Activated CD8-positive, alpha-beta T cell treated with anti-CD3 and anti-CD28 coated beads for 36 hours (primary cell): ENCODE measurements at places on chromosomes 11 and 22. TPM values are rescaled to one million over a fixed set of nuclear protein-coding genes. Genes with fewer than 3 reads are reported as not detected.

GRCh38 chr22:29309332-29310064 is 3.0 kb downstream of the GAS2L1 start:
- no peak for DNase-seq
- peaks cover 45% of the 10 kb centered on the region for H3K27me3 ChIP-seq
- no peaks in the 10 kb centered on the region for H3K36me3 ChIP-seq
- H3K4me3 ChIP-seq, result no peak overlapping the region
- peaks cover 46% of the 10 kb centered on the region for H3K4me1 ChIP-seq
- H3K27ac ChIP-seq, result no peak overlapping the region

Gene PATE4
- total RNA-seq, result not detected

DNA sequence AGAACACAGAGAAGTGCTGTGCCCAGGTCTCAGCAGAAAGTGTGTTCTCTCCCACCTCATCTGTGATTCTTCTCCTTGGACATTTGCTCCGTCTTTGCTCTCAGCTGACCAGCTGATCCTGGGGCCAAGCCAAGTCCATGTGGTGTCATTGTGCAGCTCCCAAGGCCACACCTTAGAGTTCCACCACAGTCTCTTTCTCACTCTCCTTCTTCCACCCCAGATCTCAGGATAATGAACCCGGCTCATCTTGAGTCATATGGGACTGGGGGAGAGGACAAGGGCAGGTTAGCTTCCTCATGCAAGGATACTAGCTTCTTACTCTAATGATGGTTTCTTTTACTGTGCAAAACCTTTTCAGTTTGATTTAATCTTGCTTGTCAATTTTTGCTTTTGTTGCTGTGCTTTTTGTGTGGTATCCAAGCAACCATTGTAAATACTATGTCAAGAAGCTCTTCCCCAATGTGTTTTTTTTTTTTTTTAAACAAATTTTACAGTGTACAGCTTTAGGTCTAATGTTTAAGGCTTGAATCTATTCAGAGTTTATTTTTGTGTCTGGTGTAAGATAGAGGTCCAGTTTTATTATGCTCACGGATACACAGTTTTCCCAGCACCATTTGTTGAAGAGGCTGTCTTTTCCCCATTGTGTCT is 75.0 kb upstream of the OR4B1 start:
- H3K4me1 ChIP-seq, result no peaks in the 10 kb centered on the region
- no peak overlapping the region for H3K4me3 ChIP-seq
- peaks cover 30% of the 10 kb centered on the region for H3K36me3 ChIP-seq
- DNase-seq, result no peak
- H3K27me3 ChIP-seq, result no peaks in the 10 kb centered on the region
- no peak overlapping the region for H3K27ac ChIP-seq

Gene SELENOM
- total RNA-seq, result 5.8 TPM

GRCh38 chr11:17786824-17787525 is 52.4 kb downstream of the KCNC1 start:
- H3K27me3 ChIP-seq, result no peaks in the 10 kb centered on the region
- H3K4me1 ChIP-seq, result no peaks in the 10 kb centered on the region
- peaks cover 4% of the 10 kb centered on the region for H3K36me3 ChIP-seq
- no peak for DNase-seq
- no peak overlapping the region for H3K27ac ChIP-seq

Gene SLC6A5
- total RNA-seq, result not detected

DNA sequence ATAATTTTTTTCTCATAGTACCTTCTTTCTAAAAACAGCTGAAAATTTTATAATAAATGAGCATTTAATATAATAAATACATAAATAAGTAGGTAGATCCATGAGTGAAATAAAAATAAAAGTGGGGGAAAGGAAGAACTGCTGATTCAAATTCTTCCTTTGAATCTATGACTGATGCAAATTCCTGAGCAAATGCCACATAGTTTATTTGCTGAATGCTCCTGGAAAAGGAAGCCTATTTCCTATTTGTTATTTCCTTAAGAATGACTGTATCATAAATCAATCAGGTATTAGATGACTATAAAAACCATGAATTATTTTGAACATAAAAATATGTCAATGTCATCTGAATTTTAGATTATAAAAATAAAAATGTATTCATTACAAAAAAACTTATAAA is 16.6 kb downstream of the BTBD10 start:
- DNase-seq, result no peak
- no peaks in the 10 kb centered on the region for H3K27me3 ChIP-seq
- no peak overlapping the region for H3K27ac ChIP-seq
- peaks cover 15% of the 10 kb centered on the region for H3K36me3 ChIP-seq
- H3K4me3 ChIP-seq, result no peak overlapping the region

DNA sequence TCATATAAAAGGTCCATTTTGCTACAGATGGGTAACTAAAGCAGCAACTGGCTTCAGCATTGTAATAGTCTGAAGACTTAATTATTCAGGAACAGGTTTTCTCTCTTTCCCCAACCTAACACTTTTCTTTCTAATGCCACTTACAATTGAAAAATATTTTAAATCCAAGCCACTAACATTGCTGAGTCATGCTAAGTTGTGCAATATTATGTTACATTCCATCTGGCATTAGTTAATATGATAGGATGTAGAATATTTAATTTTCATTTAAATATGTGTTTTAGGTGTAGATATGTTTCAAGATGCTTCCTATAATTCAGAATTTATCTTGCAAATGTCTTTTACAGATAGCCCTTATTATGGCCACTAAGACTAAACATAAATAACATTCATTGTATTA is 98.6 kb downstream of the KIF18A start:
- DNase-seq, result no peak
- H3K36me3 ChIP-seq, result no peaks in the 10 kb centered on the region
- no peaks in the 10 kb centered on the region for H3K4me1 ChIP-seq
- H3K4me3 ChIP-seq, result no peak overlapping the region
- H3K27ac ChIP-seq, result no peak overlapping the region
- no peaks in the 10 kb centered on the region for H3K27me3 ChIP-seq

Gene KLHL35
- total RNA-seq, result 0.16 TPM

Gene GDPD4
- not detected for total RNA-seq

- H3K36me3 ChIP-seq, result peaks cover 22% of the 10 kb centered on the region
- DNase-seq, result peak; percentile 35
- H3K27me3 ChIP-seq, result no peaks in the 10 kb centered on the region
- no peak overlapping the region for H3K27ac ChIP-seq
- peak overlapping the region; percentile 89 for H3K4me3 ChIP-seq
- peaks cover 39% of the 10 kb centered on the region for H3K4me1 ChIP-seq
These were observed 2.8 kb downstream of the PDXP start for GRCh38 chr22:37661160-37661924.

DNA sequence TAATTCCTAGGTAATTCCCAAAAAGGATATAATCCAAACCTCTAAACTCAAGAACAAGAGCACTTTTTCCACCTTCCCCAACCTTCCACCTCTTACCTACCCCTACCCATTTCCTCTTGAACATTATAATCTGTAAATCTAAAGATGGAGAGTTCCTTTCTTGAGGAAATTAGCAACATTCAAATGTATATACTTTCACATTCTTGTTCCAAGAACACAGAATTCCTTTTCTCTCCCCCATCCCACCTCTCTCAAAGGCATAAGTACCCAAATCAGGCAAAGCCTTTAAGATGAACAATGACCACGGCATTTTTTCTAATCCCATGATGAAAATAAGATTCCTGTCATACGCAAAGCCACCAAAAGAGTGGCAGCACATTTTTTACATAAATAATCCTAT is 18.3 kb downstream of the RRAS2 start:
- peak overlapping the region; percentile 31 for H3K27ac ChIP-seq
- DNase-seq, result no peak

DNA sequence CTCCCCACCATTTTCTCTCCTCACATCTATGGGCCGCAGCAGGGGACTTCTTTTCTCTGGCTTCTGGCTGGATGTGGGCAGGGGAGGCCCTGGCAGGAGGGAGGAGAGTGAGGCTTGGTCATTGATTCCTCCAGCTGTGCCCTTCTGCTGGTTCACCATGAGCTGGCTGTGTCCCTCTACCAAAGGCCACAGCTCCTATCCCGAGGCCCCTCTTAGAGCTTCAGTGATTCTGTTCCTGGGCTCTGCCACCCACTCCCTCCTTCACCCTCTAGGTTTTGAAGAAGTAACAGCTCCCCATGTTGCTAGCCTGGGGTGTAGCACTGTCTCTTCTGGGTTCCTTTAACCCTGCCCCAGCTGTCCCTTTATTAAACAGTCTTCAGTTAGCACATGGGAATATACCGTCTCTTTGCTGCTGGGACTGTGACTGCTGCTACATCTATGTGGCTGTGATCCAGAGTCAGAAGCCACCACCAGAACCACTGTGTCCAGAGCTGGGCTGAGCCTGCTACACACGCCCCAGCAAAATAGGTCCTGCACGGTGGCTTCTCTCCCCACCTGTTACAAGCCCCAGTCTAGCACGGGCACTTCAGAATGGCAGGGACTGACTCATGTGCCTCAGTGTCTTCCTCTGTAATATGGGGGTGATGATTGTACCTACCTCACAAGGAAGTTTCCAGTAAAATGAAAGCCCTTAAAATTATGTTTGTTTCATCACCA is 578 bp upstream of the PARVG start:
- peak overlapping the region; percentile 94 for H3K4me3 ChIP-seq
- peak; percentile 21 for DNase-seq
- H3K36me3 ChIP-seq, result peaks cover 19% of the 10 kb centered on the region
- H3K27ac ChIP-seq, result peak overlapping the region; percentile 98
- H3K27me3 ChIP-seq, result no peaks in the 10 kb centered on the region
- H3K4me1 ChIP-seq, result peaks cover 26% of the 10 kb centered on the region

- no peak overlapping the region for H3K27ac ChIP-seq
- H3K36me3 ChIP-seq, result peaks cover 2% of the 10 kb centered on the region
- no peak overlapping the region for H3K4me3 ChIP-seq
These were observed 180.7 kb downstream of the MPPED1 start for GRCh38 chr22:43592476-43592875.

GRCh38 chr11:13965337-13965736 is 2.8 kb downstream of the SPON1 start:
- H3K4me1 ChIP-seq, result peaks cover 16% of the 10 kb centered on the region
- no peaks in the 10 kb centered on the region for H3K36me3 ChIP-seq

- peaks cover 23% of the 10 kb centered on the region for H3K4me1 ChIP-seq
- peaks cover 2% of the 10 kb centered on the region for H3K36me3 ChIP-seq
- H3K27me3 ChIP-seq, result no peaks in the 10 kb centered on the region
- no peak overlapping the region for H3K27ac ChIP-seq
- DNase-seq, result no peak
These were observed 774.3 kb downstream of the FAM181B start for GRCh38 chr11:81959341-81959740.

- no peaks in the 10 kb centered on the region for H3K36me3 ChIP-seq
- no peak for DNase-seq
- H3K27ac ChIP-seq, result no peak overlapping the region
- no peaks in the 10 kb centered on the region for H3K27me3 ChIP-seq
- no peaks in the 10 kb centered on the region for H3K4me1 ChIP-seq
- H3K4me3 ChIP-seq, result no peak overlapping the region
These were observed 223.5 kb upstream of the NTM start for GRCh38 chr11:131146827-131147490.

GRCh38 chr11:114089748-114090147 is 30.2 kb downstream of the ZBTB16 start:
- H3K4me3 ChIP-seq, result no peak overlapping the region
- H3K4me1 ChIP-seq, result peaks cover 14% of the 10 kb centered on the region
- DNase-seq, result no peak
- no peak overlapping the region for H3K27ac ChIP-seq

DNA sequence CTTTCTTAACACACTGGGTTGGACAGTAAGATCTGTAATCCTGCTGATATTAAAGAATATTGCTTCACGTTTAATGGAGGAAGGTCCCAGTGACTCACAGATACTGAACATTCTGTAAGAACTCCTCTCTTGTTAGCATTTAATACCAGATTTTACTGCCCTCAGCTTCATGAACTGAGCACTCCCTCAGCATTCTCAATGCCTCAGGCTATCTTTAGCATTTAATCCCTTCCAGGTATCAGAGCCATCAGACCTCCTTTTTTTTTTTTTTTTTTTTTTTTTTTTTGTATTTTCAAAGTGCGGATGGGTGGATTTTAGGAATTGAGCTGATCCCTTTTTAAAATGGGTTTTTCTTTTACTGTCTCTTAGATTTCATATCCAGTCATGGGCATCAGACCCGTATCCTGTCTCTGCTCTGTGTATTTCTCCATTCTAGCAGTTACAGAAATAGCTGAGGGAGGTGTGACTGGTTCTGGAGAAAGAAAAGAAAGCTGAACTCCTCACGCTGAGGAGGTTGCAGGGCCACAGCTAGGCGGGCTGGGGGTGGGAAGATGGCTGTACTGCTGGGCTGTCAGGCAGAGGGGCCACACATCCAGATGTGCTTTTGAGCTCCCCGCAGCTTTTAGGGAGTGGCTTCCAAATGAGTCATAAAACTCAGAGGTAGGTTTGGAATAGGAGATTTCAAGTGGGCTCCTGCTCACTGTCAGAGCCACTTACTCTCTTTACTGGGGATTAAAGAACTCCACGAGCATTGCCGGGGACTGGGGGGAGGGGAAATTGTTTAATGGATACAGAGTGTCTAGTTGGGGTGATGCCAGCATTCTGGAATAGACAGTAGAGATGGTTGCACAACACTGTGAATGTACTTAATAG is 97.0 kb downstream of the SYT9 start:
- no peak overlapping the region for H3K27ac ChIP-seq
- H3K27me3 ChIP-seq, result peaks cover 8% of the 10 kb centered on the region
- DNase-seq, result no peak

- H3K4me1 ChIP-seq, result no peaks in the 10 kb centered on the region
- H3K36me3 ChIP-seq, result no peaks in the 10 kb centered on the region
- no peak overlapping the region for H3K27ac ChIP-seq
- no peak for DNase-seq
- H3K27me3 ChIP-seq, result no peaks in the 10 kb centered on the region
These were observed 606.7 kb upstream of the LRRC4C start for GRCh38 chr11:42066113-42066512.

DNA sequence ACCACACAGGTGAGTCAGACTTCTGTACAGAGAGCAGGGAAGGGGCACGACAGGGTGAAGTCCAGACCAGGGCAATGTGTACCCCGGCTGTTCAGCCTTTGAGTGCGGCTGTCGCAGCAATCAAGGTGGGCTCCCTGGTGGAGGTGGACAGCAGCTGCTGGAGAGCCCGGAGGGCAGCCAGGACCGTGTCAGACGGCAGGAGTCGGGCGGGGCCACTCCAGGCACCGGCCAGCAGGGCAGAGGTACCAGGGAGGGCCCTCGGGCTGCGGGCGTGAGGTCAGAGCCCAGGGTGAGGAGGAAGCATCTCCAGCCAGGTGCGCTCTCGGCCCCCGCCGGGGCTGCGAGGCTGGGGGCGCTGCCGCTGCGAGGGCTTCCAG is 802 bp upstream of the PIM3 start:
- H3K27me3 ChIP-seq, result no peaks in the 10 kb centered on the region
- DNase-seq, result peak; percentile 65
- peak overlapping the region; percentile 94 for H3K27ac ChIP-seq
- H3K4me1 ChIP-seq, result peaks cover 23% of the 10 kb centered on the region
- H3K4me3 ChIP-seq, result peak overlapping the region; percentile 84

Gene THAP12
- 50.3 TPM for total RNA-seq

DNA sequence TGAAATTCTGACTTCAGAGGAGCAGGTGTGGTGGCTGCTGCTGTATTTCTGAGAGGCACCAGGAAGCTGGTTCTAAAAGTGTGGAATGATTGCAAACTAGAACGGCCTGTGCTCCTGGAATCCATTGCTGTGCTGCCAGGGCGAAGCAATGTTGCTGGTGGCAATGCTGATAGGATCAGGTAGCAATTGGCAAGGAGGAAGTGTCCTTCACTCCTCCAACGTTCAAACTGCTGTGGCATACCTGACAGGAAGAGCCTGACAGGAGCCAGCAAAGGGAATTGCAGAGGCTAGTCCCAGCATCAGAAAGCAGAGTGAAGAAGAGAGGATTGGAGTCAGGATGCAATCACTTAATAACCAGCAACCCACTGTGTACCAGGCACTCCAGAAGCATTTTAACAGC is 118.2 kb downstream of the FAR1 start:
- no peak overlapping the region for H3K4me3 ChIP-seq
- DNase-seq, result no peak
- no peak overlapping the region for H3K27ac ChIP-seq
- no peaks in the 10 kb centered on the region for H3K36me3 ChIP-seq
